ENCODE measurements at places on chromosomes 1 and 21.

DNA sequence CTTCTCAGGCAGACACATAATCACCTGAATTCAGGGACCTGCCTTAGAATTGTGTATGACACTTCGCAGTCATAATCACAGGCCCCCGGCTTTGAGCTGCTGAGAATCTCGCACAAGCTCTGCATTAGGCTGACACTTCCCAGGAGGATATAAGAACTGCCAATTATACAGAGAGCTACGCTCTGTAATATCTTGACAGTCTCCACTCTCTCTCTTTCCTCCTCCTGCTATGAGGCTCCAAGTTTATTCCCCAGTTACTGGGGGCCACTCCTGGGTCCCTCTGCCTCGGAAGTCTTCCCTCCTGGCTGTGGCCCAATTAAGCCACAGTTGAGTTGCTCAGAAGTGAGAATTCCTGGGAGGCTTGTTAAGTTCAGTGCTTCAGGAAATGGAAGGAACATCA is 42.7 kb downstream of the EBNA1BP2 start:
- DNase-seq, result no peak

DNA sequence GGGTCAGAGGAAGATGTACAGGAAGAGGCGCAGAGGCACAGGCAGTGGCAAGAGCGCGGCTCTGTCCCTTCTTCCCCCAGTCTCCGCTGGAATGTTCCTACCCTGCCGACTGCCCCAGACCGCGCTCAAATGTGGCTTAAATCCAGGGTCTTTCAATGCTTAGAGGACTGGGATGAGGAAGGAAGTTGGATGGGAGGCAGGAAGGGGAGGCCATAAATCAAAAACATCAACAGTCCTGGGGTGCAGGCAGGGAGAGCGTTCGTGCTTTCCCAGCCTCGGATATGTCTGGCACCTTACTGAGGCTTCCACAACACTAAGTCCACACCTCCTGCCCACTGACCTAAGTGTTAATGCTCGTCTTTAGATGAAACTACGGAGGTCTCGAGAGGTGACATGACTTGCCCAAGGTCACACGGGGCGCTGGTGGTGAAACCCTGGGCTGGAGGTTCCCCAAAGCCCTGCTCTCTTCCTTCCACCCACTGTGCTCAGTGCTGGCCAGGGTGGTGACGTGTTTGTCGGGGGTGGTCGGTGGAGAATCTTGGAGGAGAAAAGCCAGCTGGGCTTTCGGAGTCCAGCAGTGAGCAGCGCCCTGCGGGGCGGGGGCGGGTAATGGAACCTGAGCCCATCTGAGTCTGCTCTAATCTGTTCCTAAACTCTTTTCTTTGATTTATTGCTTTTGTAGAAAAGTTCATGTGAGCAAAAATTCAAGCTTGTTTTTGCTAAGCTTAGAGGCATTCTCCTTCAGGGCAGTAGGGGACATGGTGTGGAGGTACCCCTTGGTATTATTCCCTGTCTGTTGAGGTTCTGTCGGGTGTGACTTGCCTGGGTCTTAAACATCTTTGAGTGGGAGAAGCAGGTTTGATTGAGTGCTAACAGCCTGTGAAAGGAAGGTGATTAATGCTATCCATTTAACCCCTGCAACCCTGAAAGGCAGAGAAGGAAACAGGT is 708 bp downstream of the CDA start:
- no peak for DNase-seq

DNA sequence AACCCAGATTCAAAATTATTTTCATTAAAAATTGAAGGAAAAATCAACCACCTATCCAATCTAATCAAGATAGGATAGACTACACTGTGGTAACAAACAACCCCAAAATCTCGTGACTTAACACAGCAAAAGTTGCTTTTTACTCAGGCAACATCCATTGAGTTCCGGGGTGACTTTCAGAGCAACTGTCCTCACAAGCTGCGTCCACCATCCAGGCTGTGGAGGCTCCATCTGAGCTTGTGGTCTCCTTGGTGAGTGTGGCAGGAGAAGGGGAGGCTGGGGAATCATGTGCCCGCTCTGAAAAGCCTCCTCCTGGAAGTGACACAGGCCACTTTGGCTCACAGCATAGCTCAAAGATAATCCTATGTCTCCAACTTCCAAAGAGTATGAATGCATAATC is 52.4 kb downstream of the CD2 start:
- DNase-seq, result no peak

DNA sequence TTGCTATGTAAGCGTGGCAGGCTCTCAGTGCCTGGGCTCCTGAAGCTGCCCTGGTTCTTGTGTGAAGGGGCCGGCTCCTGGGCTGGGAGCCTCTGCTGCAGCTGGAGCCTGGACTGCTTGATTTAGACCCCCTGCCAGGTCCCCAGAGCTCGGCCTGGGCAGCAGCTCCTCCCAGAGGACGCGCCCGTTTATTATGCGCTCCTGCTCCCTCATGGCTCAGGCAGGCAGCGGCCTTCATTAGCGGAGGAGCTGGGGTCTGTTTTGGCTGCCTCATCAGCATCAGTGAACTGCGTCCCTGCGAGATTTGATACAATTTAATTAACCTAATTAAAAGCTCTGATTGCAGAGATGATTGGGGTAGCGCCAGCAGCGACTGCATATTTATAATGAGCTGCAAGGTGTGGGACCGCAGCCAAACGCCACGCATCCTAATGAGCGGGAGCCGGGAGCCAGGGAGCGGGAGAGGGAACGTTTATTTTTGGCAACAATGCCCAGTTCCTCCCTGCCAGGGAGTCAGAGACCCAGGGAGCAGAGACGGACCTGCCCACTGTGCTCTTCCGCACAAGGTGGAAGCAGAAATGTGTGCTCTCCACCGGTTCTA is 16.6 kb downstream of the UTP11 start:
- no peak for DNase-seq

DNA sequence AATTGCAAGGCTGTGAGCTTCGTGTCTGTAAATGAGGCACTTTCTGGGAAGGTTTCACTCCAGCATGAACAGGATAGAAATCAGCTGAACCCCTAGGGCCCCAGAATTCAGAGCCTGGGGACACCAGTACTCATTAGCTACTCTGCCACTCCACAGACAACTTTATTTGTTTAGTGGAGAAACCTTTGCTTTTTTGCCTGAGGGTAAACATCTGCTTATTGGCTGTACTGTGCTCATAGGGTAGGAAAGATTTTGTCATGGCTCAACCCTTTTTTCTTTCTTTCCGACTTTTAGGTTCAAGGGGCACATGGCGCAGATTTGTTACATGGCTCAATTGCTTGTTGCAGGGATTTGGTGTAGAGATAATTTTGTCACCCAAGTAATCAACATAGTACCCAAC is 138.4 kb upstream of the BACE2 start:
- no peak for DNase-seq

DNA sequence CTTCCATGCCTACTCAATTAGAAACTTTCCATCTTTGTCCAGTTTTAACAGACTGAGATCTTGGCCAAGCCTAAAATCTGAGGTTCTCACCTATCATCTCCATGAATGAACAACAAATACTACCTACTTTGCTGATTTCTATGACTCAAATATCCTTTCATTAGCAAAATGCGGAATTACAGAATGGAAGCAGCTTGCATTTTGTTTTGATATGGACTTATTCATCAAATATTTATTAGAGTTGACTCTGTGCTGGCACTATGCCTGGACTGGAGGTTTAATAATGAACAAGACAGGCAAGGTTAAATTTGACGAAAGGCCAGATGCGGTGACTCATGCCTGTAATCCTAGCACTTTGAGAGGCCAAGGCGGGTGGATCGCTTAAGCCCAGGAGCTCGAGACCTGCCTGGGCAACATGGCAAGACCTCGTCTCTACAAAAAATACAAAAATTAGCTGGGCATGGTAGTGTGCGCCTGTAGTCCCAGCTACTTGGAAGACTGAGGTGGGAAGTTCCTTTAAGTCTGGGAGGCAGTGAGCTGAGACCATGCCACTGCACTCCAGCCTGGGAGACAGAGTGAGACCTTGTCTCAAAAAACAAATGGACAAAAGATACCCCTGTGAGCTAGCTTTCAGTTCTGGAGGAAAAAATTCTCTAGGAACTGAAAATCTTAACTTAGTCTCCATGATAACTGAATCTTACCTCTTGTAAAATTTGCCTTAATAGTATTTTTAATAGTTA is 29.4 kb upstream of the SOD1 start:
- DNase-seq, result no peak

GRCh38 chr1:18032172-18032859 is 75.3 kb upstream of the IGSF21 start:
- no peak for DNase-seq

- no peak for DNase-seq
Observed at GRCh38 chr1:211885747-211886522, 55.4 kb upstream of the LPGAT1 start.

- DNase-seq, result no peak
Observed at GRCh38 chr1:93864175-93864574, 14.8 kb downstream of the DNTTIP2 start.

GRCh38 chr1:78493451-78493850 is 2.7 kb downstream of the PTGFR start:
- DNase-seq, result no peak

DNA sequence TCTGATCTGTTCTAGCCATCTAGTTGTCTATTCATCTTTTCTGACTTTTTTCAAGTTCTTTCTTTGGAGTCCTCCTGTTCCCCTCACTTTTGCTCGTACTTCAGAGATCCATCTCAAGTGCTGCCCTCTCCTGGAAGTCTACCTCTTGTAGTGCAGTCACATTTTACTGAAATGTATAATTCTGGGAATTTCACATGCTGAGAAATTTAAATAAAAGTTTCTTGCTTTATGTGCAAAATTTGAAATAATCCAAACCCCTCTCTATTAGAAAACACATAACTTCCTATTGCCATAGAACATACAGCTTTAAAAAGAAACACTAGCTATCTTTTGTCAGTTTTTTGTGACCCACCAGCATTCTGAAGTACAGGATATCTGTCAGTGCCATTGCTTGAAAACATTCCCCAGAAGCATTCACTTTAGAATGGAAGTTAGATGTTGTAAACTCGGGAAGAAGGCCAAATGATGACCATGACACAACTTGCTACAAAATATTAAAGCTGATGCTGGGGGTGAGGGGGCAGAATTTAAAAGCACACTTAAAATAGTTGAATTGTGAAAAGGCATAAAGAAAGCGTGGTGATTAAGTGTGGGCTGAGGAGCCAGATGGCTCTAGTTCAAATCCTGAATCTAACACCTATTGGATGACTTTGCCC is 22.0 kb downstream of the RLF start:
- DNase-seq, result no peak

GRCh38 chr1:21165646-21166045 is 11.1 kb downstream of the EIF4G3 start:
- DNase-seq, result no peak

- no peak for DNase-seq
Observed at GRCh38 chr21:15495965-15496364, 233.8 kb upstream of the USP25 start.

GRCh38 chr1:30101487-30102227 is 621.7 kb downstream of the MATN1 start:
- no peak for DNase-seq
